ENCODE measurements at places on chromosomes 7 and 10.

- no peak for DNase-seq
- no peak overlapping the region for H3K4me3 ChIP-seq
- H3K36me3 ChIP-seq = no peaks in the 10 kb centered on the region
- H3K27me3 ChIP-seq = no peaks in the 10 kb centered on the region
- H3K4me1 ChIP-seq = no peaks in the 10 kb centered on the region
Measured at GRCh38 chr7:66261941-66262340, 56.8 kb downstream of the TPST1 start.

- H3K4me1 ChIP-seq = no peaks in the 10 kb centered on the region
- peaks cover 16% of the 10 kb centered on the region for H3K27me3 ChIP-seq
- no peak overlapping the region for H3K4me3 ChIP-seq
- H3K36me3 ChIP-seq = no peaks in the 10 kb centered on the region
- DNase-seq = peak; percentile 13
Measured at GRCh38 chr10:97109547-97109946, 76.2 kb downstream of the SLIT1 start.

DNA sequence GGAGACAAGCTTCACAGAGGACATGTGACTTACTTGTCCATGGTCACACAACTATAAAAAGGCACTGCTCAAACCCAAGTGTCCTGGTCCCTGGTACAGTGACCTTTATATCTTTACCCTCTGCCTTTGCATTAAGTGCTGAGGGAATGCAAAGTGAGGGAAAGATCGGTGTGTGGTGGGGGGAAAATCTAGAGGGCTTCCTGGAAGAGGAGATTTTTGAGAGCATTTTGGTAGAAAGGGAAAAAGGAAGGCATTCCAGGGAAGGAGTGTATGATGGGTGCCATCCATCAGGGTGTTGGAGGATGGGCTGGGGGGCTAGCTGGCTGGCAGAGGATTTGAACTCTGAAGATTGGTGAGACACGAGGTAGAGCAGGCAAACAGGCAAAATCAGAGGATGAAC is 9.3 kb downstream of the ZNF503 start:
- H3K36me3 ChIP-seq = no peaks in the 10 kb centered on the region
- no peak overlapping the region for H3K4me3 ChIP-seq
- H3K4me1 ChIP-seq = no peaks in the 10 kb centered on the region
- H3K27me3 ChIP-seq = peaks cover 5% of the 10 kb centered on the region
- DNase-seq = no peak

- H3K27me3 ChIP-seq = no peaks in the 10 kb centered on the region
- peak; percentile 8 for DNase-seq
- H3K4me1 ChIP-seq = no peaks in the 10 kb centered on the region
- no peak overlapping the region for H3K27ac ChIP-seq
- H3K4me3 ChIP-seq = no peak overlapping the region
Measured at GRCh38 chr10:61592581-61592980, 70.1 kb upstream of the CABCOCO1 start.

DNA sequence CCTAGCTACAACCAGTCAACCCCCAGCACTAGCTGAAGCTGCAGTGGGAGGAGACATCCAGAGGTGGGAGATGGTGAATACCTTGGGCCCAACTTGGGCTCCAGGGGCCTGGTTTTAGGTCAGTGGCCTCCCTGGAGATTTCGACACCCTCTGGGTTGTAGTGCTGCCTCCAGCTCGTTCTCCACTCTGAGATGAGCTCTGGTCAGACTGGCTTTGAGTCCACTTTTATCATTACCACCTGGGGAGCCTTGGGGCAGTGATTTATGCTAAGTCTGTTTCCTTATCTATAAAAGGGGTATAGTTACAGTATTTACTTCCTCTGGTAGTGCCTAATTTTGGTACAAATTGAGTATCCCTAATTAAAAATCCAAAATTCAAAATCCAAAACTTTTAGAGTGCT is 22.8 kb downstream of the PPIA start:
- H3K4me1 ChIP-seq = no peaks in the 10 kb centered on the region
- H3K36me3 ChIP-seq = peaks cover 5% of the 10 kb centered on the region
- no peak for DNase-seq
- H3K4me3 ChIP-seq = no peak overlapping the region
- H3K27ac ChIP-seq = no peak overlapping the region

DNA sequence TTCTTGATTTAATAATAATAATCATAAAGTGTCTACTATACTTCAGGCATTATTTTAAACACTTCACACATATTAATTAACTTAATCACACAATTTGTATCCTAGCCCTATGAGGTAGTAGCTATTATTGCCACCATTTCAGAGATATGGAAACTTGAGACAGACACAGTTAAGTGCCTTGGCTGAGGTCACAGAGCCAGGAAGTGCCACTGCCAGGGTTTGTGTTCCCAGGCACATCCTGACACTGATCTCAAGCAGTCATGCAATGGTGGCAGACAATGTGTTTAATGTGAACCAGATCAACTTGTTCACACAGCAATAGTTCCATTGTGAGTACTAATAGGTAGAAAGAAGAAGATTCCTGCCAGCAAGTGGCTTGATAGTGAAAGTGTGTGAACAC is 666.0 kb downstream of the SUGCT start:
- no peak for DNase-seq
- H3K4me1 ChIP-seq = no peaks in the 10 kb centered on the region
- no peak overlapping the region for H3K4me3 ChIP-seq
- no peaks in the 10 kb centered on the region for H3K27me3 ChIP-seq

DNA sequence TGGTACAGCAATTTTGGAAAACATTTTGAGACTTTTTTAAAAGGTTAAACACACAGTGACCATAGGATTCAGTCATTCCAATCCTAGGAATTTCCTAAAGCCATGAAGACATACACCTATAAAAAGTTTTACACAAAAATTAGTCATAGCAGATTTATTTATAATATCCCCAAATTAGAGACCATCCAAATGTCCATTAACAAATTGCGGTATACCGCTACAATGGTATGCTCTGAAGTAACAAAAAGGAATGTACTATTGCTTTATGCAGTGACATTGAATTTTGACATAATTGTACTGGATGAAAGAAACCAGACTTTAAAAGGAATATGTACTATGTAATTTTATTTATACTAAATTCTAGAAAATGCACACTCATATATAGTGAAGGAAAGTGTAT is 362.8 kb downstream of the HGF start:
- H3K27ac ChIP-seq = no peak overlapping the region
- no peak for DNase-seq
- no peaks in the 10 kb centered on the region for H3K4me1 ChIP-seq
- H3K36me3 ChIP-seq = no peaks in the 10 kb centered on the region
- H3K4me3 ChIP-seq = no peak overlapping the region
- H3K27me3 ChIP-seq = no peaks in the 10 kb centered on the region

GRCh38 chr7:137755427-137755826 is 91.3 kb downstream of the DGKI start:
- no peak overlapping the region for H3K27ac ChIP-seq
- H3K27me3 ChIP-seq = no peaks in the 10 kb centered on the region
- H3K36me3 ChIP-seq = no peaks in the 10 kb centered on the region
- H3K4me1 ChIP-seq = no peaks in the 10 kb centered on the region

- H3K4me1 ChIP-seq = peaks cover 44% of the 10 kb centered on the region
- DNase-seq = peak; percentile 60
- peak overlapping the region; percentile 87 for H3K4me3 ChIP-seq
- peak overlapping the region; percentile 86 for H3K27ac ChIP-seq
- no peaks in the 10 kb centered on the region for H3K27me3 ChIP-seq
- peaks cover 34% of the 10 kb centered on the region for H3K36me3 ChIP-seq
Measured at GRCh38 chr7:88217675-88218428, 2.0 kb downstream of the SRI start.

- H3K4me3 ChIP-seq = no peak overlapping the region
- H3K4me1 ChIP-seq = no peaks in the 10 kb centered on the region
- no peaks in the 10 kb centered on the region for H3K36me3 ChIP-seq
- no peaks in the 10 kb centered on the region for H3K27me3 ChIP-seq
Measured at GRCh38 chr10:107994621-107995270, 830.2 kb upstream of the SORCS1 start.

DNA sequence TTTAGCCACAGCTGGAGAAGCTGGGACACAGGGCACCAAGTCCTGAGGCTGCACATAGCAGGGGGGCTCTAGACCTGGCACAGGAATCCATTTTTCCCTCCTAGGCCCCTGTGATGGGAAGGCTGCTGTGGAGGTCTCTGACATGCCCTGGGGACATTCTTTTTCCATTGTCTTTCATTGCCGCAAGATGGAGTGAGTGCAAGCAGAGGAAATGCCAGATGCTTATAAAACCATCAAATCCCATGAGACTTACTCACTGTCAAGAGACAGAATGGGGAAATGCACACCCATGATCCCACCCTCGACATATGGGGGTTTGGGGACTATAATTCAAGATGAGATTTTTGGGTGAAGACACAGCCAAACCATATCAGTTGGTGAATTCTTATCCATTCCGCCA is 94.7 kb upstream of the FERD3L start:
- H3K27me3 ChIP-seq = no peaks in the 10 kb centered on the region
- H3K36me3 ChIP-seq = no peaks in the 10 kb centered on the region
- H3K27ac ChIP-seq = no peak overlapping the region
- no peak for DNase-seq

DNA sequence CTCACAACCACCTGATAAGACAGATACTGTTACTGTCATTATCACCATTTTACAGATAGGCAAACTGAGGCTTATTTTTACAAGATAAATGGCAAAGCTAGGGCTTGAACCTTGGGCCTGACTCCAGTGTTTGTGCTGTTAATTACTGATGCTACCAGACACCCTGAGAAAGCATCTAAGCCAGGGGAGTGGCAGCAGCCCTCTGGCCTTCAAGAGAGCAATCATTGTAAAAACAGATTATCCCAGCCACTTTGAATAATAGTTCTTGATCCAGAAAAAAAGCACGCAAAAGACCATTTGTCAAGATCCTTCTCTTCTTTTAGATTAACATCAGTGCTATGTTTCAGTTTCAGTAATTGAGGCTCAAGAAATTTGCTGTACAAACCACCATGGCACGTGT is 109.5 kb downstream of the PLCE1 start:
- no peak overlapping the region for H3K4me3 ChIP-seq
- DNase-seq = no peak
- H3K27me3 ChIP-seq = peaks cover 7% of the 10 kb centered on the region

- no peaks in the 10 kb centered on the region for H3K27me3 ChIP-seq
- H3K36me3 ChIP-seq = peaks cover 18% of the 10 kb centered on the region
- H3K4me1 ChIP-seq = peaks cover 39% of the 10 kb centered on the region
- no peak for DNase-seq
- peak overlapping the region; percentile 50 for H3K27ac ChIP-seq
- H3K4me3 ChIP-seq = no peak overlapping the region
Measured at GRCh38 chr7:151400626-151401315, 9.1 kb downstream of the WDR86 start.

- no peak overlapping the region for H3K4me3 ChIP-seq
- no peaks in the 10 kb centered on the region for H3K36me3 ChIP-seq
- H3K27me3 ChIP-seq = peaks cover 8% of the 10 kb centered on the region
- no peak overlapping the region for H3K27ac ChIP-seq
Measured at GRCh38 chr7:105886776-105887175, 10.4 kb upstream of the ATXN7L1 start.

DNA sequence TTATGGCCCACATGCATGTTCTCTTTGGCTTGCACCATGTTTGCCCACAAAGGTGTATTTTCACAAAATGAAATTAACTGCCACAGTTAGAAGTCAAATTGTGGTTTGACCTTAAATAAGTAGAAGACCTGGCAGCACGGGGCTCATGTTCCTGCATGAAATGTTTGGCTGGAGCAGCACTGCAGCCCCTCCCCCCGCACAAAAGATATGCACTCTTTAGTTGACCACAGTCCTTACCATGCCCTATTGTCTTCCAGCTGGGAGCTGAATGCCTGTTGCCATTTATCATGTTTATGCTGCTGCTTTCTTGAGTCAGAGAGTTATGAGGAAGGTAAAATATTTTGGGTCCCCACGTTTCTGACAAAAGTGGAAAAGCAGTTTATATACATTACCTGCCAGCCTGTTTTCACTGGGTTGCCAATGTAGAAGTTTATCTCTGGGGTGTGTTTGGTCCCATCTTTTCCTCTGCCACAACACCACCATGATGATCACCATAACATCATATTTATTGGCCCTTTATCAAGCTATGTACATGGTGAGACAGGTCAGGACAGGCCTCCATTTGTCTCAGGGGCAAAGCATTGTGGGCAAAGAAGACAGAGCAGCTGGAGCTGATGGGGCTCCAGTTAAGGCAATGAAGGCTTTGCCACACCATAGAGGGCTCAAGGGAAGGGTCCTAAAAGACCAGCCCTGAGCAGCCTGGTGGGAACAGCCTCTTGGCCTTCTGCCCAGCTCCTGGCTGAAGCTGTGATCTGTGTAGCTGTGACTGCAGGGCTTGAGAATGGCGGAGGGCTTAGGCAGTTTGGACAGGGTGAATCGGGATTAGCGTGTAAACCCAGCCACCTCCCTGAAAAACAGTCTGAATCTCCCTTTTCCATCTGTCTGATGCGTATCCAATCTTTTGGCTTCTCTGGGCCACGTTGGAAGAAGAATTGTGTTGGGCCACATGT is 5.4 kb downstream of the PRF1 start:
- H3K27me3 ChIP-seq = no peaks in the 10 kb centered on the region
- DNase-seq = no peak
- no peaks in the 10 kb centered on the region for H3K36me3 ChIP-seq
- H3K4me1 ChIP-seq = peaks cover 14% of the 10 kb centered on the region
- H3K4me3 ChIP-seq = no peak overlapping the region
- no peak overlapping the region for H3K27ac ChIP-seq

- no peak for DNase-seq
- no peak overlapping the region for H3K27ac ChIP-seq
- H3K27me3 ChIP-seq = peaks cover 6% of the 10 kb centered on the region
- H3K36me3 ChIP-seq = no peaks in the 10 kb centered on the region
Measured at GRCh38 chr10:651692-652091, 37.8 kb downstream of the DIP2C start.

DNA sequence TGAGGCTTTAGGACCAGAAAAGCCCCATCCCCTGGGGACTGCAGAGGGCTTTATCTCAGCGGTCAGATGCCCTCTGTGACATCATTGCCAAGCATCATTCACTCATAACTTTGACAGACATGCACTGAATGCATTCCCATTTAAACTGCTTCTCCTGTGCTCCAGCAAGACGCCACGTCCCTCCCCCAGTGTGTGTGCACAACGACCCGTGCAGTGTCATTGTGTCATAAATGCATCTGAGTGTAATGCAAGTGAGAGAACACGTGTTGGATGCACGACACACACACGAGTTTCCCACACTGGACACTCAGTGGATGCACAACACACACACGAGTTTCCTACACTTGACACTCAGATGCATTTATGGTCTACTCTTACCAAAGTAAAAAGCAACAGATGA is 337.9 kb downstream of the PTPRN2 start:
- no peak overlapping the region for H3K4me3 ChIP-seq
- H3K36me3 ChIP-seq = no peaks in the 10 kb centered on the region
- H3K4me1 ChIP-seq = no peaks in the 10 kb centered on the region
- H3K27ac ChIP-seq = no peak overlapping the region

GRCh38 chr10:78658645-78659597 is 409.8 kb upstream of the ZMIZ1 start:
- peaks cover 19% of the 10 kb centered on the region for H3K27me3 ChIP-seq
- no peaks in the 10 kb centered on the region for H3K36me3 ChIP-seq
- H3K4me1 ChIP-seq = no peaks in the 10 kb centered on the region
- H3K27ac ChIP-seq = no peak overlapping the region

- no peaks in the 10 kb centered on the region for H3K36me3 ChIP-seq
- H3K4me1 ChIP-seq = no peaks in the 10 kb centered on the region
- no peak overlapping the region for H3K27ac ChIP-seq
- no peak for DNase-seq
Measured at GRCh38 chr7:115613836-115614235, 416.7 kb downstream of the TFEC start.

All from DND-41 (cell line).